Left kidney (tissue), 8 donors: ENCODE measurements at places on chromosomes 16 and 17.

- DNase-seq, result no peak
Measured at GRCh38 chr16:3025032-3026002, 1.5 kb downstream of the THOC6 start.

- no peak for DNase-seq
Measured at GRCh38 chr16:31351942-31352325, 3.0 kb upstream of the ITGAX start.

GRCh38 chr17:9006175-9006767, 15.0 kb upstream of the NTN1 start:
- DNase-seq, result no peak

GRCh38 chr16:35734728-35735402, 2275.5 kb downstream of the TP53TG3F start:
- no peak for DNase-seq

DNA sequence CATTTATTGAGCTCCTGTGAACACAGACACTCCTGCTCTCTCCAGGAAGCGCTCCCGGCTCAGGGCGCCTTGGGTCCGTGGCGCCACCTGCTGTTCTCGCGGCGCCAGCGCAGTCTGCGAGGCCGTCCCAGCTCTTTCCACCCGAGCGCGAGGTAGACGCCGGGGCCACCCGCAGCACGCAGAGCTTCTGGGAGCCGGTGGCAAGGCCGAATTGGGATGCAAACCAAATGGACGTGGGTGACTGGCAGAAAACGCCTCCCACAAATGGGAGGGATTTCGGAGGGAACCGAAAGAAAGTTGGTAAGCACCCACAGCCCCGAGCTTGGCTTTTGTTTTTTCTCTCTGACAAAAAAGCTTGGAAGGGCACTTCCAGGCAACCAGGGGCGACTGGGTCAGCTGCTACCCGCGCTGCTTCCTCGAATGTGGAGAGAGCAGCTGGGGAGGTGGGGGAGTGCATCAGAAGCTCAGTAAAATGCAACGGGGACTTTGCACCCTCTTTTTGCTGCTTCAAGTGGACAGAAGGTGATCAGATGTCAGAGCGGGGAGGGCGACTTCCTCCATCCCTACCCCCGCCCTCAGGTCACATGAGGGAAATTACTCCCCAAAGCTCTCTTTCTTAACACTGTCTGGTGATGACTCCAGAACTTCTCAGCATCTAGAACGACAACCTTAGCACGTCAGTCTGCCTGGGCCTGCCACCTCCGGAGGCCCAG, 13.5 kb upstream of the N4BP1 start:
- peak; percentile 75 for DNase-seq

- no peak for DNase-seq
Measured at GRCh38 chr16:23333034-23333579, 31.0 kb downstream of the SCNN1B start.

DNA sequence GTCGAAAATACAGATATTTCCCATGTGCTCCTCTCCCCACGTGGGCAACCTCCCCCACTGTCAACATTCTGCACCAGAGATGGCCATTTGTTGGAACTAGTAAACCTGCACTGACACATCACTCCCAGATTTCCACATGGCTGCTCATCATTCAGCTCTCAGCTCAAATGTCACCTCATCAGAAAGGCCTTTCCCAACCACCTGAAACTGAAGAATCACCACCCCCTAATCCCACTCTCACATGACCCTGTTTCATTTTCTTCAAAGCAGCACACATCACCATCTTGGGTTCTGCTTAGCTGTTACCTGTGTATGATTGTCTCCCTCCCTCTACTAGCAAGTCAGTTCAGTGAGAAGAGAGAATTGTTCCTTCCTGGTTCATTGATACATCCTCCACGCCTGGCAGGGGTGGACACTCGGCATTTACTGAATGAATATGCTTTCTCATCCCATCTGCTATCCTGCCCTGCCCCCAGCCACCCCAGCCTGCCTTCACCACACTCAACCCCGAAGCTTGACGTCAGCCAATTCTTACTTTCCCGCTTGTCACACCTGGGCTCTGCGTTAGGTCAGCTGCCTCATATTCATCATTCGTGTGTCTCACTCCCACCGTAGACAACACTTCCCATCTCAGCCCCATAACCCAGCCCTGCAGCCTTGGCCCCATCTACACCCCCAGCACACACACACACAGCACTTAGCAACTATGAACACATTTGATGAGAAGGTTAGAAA, 1.5 kb downstream of the C17orf114 start:
- DNase-seq, result no peak

GRCh38 chr16:23089111-23089510, 60.1 kb downstream of the USP31 start:
- no peak for DNase-seq

- no peak for DNase-seq
Measured at GRCh38 chr16:54519161-54519695, 232.6 kb upstream of the IRX3 start.

DNA sequence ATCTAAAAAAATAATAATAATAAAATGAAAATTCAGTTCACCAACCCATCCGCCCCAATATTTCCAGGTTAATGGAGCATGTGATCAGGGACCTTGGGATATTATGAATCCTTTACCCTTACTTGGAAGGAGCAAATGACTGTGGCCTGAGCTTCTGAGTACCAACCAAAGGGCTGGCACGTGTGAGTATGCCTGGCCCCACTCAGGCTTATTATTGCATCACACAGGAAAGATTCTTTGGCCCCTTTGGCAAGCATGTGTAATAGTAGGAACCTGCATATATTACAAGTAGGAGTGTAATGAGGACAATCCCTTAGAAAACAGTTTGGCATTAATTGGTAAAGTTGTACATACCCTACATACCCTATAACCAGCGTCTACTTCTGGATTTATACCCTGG, 7.2 kb upstream of the C17orf78 start:
- DNase-seq, result no peak

- DNase-seq, result no peak
Measured at GRCh38 chr16:1650131-1650530, 27.9 kb upstream of the JPT2 start.

- no peak for DNase-seq
Measured at GRCh38 chr16:8943966-8944759, 19.5 kb downstream of the USP7 start.

- DNase-seq, result no peak
Measured at GRCh38 chr16:16067127-16067526, 117.7 kb downstream of the ABCC1 start.

- no peak for DNase-seq
Measured at GRCh38 chr17:28693869-28694268, 17.8 kb downstream of the PROCA1 start.

- no peak for DNase-seq
Measured at GRCh38 chr17:16432017-16432416, 16.6 kb downstream of the TRPV2 start.

DNA sequence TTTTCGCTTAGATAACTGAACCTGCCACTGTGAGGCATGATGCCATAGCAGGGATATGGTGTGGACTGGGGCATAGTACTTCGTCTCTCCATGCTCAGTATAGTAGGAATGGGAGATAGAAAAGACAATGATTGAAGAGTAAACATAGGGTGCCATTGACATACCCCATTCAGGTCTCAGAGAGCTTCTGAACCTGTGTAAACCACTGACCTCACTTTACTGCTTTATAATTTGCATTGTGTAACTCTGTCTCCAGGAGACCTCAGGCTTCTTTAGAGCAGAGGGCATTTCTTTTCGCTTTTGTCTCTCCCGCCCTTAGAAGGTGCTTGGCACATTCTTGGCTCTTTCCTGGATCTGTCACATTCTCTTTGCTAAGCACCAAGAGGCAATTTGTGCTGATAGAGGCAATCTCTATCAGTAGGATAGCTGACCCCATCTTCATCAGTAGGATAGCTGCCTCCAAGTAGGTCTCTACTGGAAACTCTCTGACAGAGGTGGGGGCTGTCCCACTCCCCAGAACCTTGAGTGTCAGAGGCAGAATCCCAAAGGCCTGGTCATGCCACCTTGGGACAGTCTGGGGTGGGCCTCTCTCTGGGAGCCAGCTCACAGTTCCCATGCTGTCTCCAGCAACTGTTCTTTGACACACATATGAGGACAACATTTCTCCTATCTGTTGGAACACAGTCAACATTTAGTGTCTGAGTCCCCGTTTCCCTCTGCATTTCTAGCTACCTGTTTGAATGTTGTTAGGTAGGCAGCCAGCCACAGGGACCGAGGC, 181.9 kb downstream of the UTP18 start:
- DNase-seq, result no peak

GRCh38 chr16:69344171-69344570, 4.6 kb downstream of the NIP7 start:
- no peak for DNase-seq

DNA sequence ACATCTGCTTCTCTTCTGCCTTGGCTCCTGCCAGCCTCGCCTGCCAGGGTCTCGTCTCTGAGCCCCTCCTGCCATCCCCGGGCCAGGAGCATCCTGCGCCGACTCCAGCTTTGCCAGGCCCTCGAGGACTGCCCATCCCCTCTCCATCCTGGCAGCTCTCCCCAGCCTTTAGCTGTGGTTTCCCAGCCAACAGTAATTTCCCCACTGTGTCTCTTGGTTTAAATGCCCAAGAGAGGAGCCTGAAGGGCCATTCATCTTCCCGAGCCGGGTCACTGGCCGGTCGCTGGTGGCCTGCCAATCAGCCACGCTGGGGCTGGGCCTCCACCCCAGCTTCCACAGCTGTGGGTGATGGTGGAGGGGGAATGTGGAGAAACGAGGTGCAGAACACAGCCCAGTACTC, 47.8 kb downstream of the MRC2 start:
- DNase-seq, result no peak

- no peak for DNase-seq
Measured at GRCh38 chr16:56506941-56507340, 12.9 kb downstream of the BBS2 start.

DNA sequence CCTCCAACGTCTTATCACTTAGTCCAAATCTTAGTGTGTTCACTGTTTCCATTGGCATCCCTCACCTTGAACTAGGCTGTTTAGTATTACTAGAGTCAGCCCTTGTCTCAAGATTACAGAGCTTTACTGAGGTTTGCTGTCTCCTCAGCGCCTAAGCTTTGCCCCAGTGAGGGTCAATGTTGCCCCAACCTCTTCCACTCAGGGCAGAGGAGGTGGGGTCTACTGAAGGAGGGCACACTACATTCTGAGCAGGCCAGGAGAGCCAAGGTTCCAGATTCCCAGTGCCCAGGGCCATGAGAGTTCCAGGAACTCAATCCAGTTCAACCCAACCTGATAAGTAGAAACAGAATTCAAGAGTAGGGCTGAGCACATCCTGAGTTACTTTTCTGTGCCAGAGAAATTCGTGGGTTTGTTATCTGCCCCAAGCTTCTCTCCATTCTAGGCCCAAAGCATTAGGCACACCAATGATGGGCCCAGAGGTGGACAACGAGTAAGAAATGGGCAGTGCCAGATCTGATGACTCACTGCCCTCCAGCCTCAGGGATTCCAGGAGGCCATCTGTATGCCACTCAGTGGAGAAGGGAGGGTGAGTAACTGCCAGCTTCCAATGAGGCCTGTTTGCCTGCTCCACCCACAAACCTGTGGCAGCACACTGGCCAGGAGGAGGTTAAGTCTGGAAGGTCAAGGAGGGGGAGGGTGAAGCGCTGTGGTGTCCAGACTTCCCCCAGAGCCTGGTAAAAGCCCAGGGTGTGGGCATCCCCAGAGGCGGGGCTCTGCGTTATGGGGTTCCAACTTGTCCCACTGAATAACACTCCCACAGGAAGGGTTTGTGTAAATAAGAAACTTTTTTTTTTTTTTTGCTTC, 8.2 kb downstream of the TUBG2 start:
- DNase-seq, result no peak
